ENCODE measurements at places on chromosomes 5 and 9.

GRCh38 chr9:21696411-21696871 lies 106.0 kb upstream of the MTAP start:
- H3K4me3 ChIP-seq, result no peak overlapping the region
- H3K27ac ChIP-seq, result no peak overlapping the region
- peaks cover 36% of the 10 kb centered on the region for H3K27me3 ChIP-seq
- H3K4me1 ChIP-seq, result no peaks in the 10 kb centered on the region
- no peaks in the 10 kb centered on the region for H3K36me3 ChIP-seq
- no peak for DNase-seq

DNA sequence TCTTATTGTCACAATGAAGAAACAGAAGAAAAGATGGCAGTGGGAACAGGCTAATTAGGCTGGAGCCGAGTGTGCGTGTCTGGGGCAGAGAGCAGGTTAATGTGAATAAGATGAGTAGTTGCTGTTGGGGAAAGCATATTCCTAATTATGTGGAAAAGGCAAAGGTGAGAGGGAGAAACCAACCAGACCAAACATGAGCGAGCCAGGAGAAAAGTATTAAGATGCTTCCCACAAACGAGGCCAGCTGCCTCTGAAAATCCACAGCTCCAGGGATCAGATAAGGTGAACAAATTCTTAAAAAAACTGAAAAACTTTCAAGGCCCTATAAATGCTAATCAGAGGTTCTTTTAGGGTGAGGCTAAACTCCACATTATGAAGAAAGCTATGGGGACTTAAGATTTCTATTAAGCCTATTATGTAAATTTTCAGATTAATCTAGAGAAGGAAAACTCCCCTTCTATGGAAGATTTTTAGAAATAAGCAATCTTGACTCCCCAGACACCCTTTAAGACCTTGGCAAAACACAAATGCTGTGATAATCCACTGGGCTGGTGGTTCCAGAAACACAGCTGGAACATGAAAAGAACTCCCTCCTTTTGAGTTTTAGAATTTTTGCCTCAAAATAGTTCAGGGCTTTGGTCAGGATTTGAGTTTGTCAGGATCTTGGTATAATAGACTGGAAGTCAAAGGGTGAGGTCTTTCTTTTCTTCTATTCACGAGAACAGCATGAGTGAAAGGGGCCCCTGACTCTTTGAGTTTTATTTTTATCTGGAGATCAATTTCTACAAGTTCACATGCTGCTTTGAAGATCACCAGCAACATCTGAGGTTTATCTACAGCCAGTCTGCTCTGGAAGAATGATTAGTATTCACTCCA lies 238.1 kb downstream of the SPOCK1 start:
- no peak overlapping the region for H3K4me3 ChIP-seq
- peaks cover 14% of the 10 kb centered on the region for H3K27me3 ChIP-seq
- DNase-seq, result no peak
- H3K4me1 ChIP-seq, result no peaks in the 10 kb centered on the region
- no peaks in the 10 kb centered on the region for H3K36me3 ChIP-seq

DNA sequence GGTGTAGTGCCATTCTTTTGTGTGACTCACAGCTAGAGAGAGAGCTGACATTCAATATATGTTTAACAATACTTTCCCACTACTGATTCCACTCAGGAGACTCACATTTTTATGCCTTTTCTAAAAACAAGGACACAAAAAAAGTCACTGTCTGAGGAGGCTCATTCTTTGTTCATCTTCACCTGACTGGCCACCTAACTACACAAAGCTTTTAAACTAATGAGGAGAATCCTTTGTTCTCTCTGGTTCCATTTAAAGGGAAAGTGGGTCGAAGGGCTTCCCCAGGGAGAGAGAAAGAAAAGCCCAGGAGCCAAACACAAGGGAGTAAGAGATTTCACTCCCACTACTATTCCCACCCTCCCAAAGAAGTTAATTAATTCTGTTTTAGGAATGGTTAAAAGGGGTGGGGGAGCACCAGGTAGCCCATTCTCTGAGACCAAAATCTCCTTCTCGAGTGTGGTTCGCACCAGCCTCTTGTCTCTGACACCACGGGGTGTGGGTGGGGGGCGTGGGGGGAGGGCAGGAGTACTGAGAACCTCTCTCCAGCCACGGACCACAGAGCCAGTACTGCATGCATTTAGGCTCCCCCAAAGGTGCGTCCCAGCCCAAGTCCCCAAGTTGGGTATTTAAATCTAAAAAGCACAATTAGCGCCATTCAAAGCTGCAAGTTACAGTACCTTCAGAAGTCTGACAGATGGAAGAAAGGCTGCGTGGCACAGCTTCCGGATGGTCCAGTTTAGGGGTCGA lies 747 bp downstream of the TRPM3 start:
- no peak overlapping the region for H3K27ac ChIP-seq
- peaks cover 9% of the 10 kb centered on the region for H3K27me3 ChIP-seq
- no peak for DNase-seq
- H3K4me3 ChIP-seq, result no peak overlapping the region
- no peaks in the 10 kb centered on the region for H3K36me3 ChIP-seq

GRCh38 chr9:86036555-86036954 lies 62.8 kb downstream of the GOLM1 start:
- no peaks in the 10 kb centered on the region for H3K27me3 ChIP-seq
- H3K4me1 ChIP-seq, result no peaks in the 10 kb centered on the region
- H3K4me3 ChIP-seq, result no peak overlapping the region
- peaks cover 10% of the 10 kb centered on the region for H3K36me3 ChIP-seq
- no peak overlapping the region for H3K27ac ChIP-seq

DNA sequence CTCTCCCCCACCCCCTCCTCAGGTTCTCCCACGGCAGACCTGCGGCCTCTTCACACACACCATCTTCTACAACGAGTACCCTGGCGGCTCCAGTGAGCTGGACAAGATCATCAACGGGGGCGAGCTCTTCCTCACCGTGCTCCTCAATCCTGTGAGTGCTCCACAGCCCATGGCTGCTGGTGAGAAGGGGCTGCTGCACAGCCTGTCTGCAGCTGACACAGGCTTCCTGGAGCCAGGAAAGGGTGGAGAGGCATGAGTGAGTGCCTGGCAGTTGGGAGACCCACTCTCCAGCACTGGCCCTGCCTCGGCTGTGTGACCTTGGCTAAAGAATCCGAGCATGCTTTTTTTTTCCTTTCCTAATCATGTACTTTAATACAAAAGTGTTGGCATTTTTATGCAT lies 31.3 kb downstream of the NDST1 start:
- H3K27me3 ChIP-seq, result peaks cover 7% of the 10 kb centered on the region
- H3K36me3 ChIP-seq, result no peaks in the 10 kb centered on the region
- no peak for DNase-seq
- H3K4me3 ChIP-seq, result no peak overlapping the region
- H3K27ac ChIP-seq, result no peak overlapping the region

GRCh38 chr5:107129051-107129450 lies 541.7 kb downstream of the EFNA5 start:
- H3K4me3 ChIP-seq, result no peak overlapping the region
- H3K27ac ChIP-seq, result no peak overlapping the region
- peaks cover 14% of the 10 kb centered on the region for H3K27me3 ChIP-seq
- no peaks in the 10 kb centered on the region for H3K36me3 ChIP-seq
- no peak for DNase-seq

GRCh38 chr9:82922686-82923085 lies 140.3 kb downstream of the RASEF start:
- no peaks in the 10 kb centered on the region for H3K4me1 ChIP-seq
- H3K36me3 ChIP-seq, result no peaks in the 10 kb centered on the region
- no peak for DNase-seq

- no peak overlapping the region for H3K27ac ChIP-seq
- DNase-seq, result no peak
- H3K36me3 ChIP-seq, result no peaks in the 10 kb centered on the region
- no peak overlapping the region for H3K4me3 ChIP-seq
- no peaks in the 10 kb centered on the region for H3K4me1 ChIP-seq
Measured at GRCh38 chr9:125894566-125894965, 147.4 kb downstream of the PBX3 start.

- no peak overlapping the region for H3K4me3 ChIP-seq
- H3K27ac ChIP-seq, result no peak overlapping the region
- no peaks in the 10 kb centered on the region for H3K36me3 ChIP-seq
- DNase-seq, result no peak
- H3K27me3 ChIP-seq, result no peaks in the 10 kb centered on the region
- H3K4me1 ChIP-seq, result peaks cover 18% of the 10 kb centered on the region
Measured at GRCh38 chr9:100600521-100601079, 22.7 kb downstream of the CAVIN4 start.

DNA sequence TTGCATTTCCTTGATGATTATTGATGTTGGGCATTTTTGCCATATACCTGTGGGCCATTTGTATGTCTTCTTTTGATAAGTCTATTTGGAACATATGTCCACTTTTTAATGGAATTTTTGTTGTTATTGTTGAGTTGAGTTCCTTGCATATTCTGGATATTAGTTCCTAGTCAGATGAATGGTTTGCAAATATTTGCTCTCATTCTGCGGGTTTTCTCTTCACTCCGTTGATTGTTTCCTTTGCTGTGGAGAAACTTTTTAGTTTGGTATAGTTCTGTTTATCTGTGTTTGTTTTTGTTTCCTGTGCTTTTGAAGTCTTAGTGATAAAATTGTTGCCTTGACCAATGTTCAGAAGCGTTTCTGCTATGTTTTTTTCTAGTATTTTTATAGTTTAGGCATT lies 13.0 kb downstream of the OSMR start:
- no peak overlapping the region for H3K4me3 ChIP-seq
- no peaks in the 10 kb centered on the region for H3K36me3 ChIP-seq
- DNase-seq, result no peak

DNA sequence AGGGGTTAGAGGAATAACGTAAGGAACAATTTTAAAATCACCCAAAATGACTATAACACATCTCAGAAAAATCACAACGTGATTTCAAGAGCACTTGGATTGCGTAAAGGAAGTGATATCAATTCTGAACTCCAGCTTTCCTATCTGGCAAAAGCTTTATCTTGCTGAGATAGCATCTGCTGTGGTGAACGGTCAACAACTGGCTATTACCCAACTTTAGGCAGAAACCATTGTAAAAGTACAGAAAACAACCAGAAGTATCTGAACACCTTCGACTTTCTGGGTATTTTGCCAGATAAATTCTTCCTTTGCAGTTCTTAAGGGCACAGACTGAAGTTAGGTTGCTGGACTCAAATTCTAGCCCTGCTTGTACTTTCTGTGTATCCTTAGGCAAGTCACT lies 9.2 kb downstream of the ABLIM3 start:
- H3K4me1 ChIP-seq, result no peaks in the 10 kb centered on the region
- H3K27ac ChIP-seq, result no peak overlapping the region
- H3K4me3 ChIP-seq, result no peak overlapping the region
- H3K27me3 ChIP-seq, result peaks cover 3% of the 10 kb centered on the region

- no peak overlapping the region for H3K27ac ChIP-seq
- H3K4me3 ChIP-seq, result no peak overlapping the region
- H3K36me3 ChIP-seq, result peaks cover 13% of the 10 kb centered on the region
- peaks cover 7% of the 10 kb centered on the region for H3K27me3 ChIP-seq
Measured at GRCh38 chr5:108743846-108744245, 3.9 kb upstream of the FER start.

DNA sequence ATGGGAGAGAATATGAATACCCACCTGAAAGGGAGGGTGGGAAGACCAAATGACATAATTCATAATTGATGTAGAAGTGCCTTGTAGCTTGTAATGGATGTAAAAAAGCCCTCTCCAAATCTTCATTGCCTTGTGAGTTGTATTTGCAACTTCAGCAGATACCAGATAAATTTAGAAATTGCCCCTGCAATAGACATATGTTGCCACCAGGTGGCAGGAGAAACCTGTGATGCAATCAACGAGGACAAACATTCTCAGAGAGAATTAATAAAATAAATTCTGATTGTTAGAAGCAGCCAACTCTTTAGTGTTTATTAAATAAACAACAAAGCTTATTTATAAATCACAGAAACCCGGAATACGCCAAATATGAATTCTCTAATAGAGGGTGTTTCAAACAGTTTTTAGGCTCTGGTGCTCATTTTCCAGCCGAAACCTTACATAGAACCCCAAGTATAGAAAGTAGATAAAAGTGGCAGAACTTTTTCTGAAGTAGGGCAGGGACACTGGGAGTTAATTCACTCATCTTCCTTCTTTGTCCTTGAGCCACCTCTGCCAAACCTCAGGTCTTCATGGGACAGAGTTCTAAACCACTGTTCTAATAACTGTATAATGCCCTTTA lies 147.8 kb downstream of the TMEM38B start:
- H3K4me3 ChIP-seq, result no peak overlapping the region
- H3K27me3 ChIP-seq, result no peaks in the 10 kb centered on the region
- DNase-seq, result no peak
- H3K36me3 ChIP-seq, result no peaks in the 10 kb centered on the region

- H3K4me3 ChIP-seq, result no peak overlapping the region
- no peak for DNase-seq
Measured at GRCh38 chr5:156314416-156314815, 12.5 kb upstream of the SGCD start.

GRCh38 chr9:110152704-110153374 lies 55.1 kb downstream of the C9orf152 start:
- H3K27ac ChIP-seq, result peak overlapping the region; percentile 20
- no peaks in the 10 kb centered on the region for H3K27me3 ChIP-seq
- DNase-seq, result no peak
- H3K36me3 ChIP-seq, result peaks cover 2% of the 10 kb centered on the region

GRCh38 chr9:97419309-97419867 lies 7.5 kb downstream of the TDRD7 start:
- no peak for DNase-seq
- H3K27ac ChIP-seq, result peak overlapping the region; percentile 11
- no peak overlapping the region for H3K4me3 ChIP-seq
- peaks cover 28% of the 10 kb centered on the region for H3K4me1 ChIP-seq
- H3K36me3 ChIP-seq, result no peaks in the 10 kb centered on the region

DNA sequence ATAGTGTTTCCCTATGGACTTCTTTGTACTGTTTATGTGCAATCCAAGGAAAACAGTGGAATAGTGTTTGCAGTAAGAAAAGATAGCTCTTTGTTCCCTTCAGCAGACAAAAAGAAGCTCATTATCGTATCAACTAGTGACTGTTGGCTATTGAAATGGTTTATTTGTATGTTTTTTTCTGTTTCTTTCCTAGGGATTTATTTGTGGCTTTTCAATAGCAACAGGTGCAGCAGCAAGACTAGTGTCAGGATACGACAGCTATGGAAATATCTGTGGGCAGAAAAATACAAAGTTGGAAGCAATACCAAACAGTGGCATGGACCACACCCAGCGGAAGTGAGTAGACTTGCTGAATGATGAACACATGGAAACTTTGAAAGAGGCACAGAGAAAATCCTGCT lies 65.1 kb downstream of the SLC44A1 start:
- no peak for DNase-seq
- H3K27me3 ChIP-seq, result no peaks in the 10 kb centered on the region
- H3K27ac ChIP-seq, result no peak overlapping the region
- H3K4me1 ChIP-seq, result no peaks in the 10 kb centered on the region
- H3K4me3 ChIP-seq, result no peak overlapping the region

- no peak overlapping the region for H3K4me3 ChIP-seq
- peaks cover 1% of the 10 kb centered on the region for H3K4me1 ChIP-seq
- H3K36me3 ChIP-seq, result no peaks in the 10 kb centered on the region
- H3K27ac ChIP-seq, result no peak overlapping the region
Measured at GRCh38 chr9:89718651-89719050, 113.8 kb downstream of the GADD45G start.
